ENCODE measurements at places on chromosomes 11 and 22.

GRCh38 chr11:130691581-130691980 is 224.7 kb downstream of the SNX19 start:
- no peak for DNase-seq

DNA sequence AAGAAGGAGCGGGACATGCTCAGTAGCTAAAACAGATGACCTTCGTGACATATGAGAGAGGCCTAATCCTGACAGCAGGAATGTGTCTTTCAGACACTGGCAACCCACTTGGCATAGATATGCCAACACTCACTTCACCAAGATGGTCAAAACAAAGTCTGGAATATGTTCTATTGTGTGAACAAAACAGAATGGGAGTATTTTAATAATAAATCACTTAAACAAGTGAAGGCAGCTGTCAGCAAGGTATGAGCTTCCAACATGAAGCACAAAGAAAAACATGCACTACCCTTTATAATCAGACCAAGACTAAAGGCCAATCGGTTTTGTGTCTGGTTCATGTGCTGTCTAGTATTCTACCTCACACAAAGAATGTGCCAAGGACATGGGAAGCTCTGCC is 23.1 kb downstream of the CCDC34 start:
- no peak for DNase-seq

- no peak for DNase-seq
Measured at GRCh38 chr22:49889071-49889470, 29.2 kb downstream of the ALG12 start.

GRCh38 chr11:95778699-95779098 is 10.9 kb downstream of the FAM76B start:
- DNase-seq = no peak

DNA sequence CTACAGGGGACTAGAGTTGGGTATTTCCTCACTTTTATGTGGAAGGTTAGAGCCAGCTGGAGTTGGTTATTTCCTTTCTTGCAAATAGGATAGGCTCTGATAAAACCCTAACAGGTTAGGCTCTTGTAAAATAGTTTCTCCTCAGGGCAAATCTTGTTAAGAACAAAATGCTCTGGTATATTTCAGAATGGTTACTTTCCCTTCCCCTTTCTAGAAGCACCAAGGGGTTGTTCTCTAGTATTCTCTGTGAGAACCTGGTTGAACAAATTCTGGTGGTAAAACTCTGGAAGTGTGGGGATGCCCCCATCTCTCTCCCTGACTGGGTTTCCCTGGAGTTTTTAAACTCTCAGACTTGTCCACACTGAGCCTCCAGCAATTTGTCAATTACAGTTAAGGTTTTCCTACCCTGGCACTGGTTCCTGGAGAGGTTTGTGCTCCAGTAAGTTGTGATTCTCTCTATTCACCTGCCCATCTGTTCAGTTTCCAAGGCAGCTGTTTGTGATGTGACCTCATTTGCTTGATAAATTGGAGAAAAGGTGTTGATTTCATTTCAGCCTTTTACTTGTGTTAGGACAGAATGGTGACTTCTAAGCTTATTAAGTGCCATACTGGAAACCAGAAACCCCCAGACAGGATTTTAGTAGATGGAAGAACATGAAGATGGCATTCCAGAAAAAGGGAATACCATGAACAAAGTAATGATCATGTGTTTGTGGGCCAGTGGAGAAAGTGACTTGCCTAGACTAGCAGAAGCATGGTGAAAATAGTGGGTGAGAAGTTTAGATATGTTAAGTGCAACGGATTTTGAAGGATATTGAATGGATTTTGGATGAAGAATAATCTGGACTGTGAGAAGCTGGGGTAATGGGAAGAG is 64.6 kb downstream of the EXT2 start:
- DNase-seq = no peak

- no peak for DNase-seq
Measured at GRCh38 chr11:95931916-95932315, 8.0 kb upstream of the MTMR2 start.
